ENCODE measurements at places on chromosomes 16 and 17.

DNA sequence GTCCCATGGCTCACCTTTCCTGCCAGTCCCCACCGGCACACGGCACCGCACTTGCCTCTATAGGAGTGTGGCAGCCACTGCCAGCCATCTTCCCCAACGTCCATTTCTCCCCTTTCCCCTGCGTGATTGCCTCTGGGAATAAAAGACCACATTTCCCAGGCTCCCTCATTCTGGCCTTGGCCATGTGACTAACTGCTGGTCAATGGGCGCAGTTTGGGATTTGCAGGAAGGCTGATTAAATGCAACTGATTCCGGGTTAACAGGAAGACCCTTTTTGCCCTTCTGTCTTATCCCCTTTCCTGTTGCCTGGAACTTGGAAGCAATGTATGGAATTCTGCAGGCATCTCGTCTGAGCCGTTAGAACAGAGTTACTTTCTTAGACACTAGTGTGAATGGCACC, 3.0 kb downstream of the BTBD17 start:
- no peak for DNase-seq

- no peak for DNase-seq
These were observed 235.8 kb upstream of the NLRP1 start for GRCh38 chr17:5819921-5820685.

GRCh38 chr17:49951362-49952082, 17.5 kb upstream of the DLX4 start:
- no peak for DNase-seq

GRCh38 chr17:34561328-34561727, 18.1 kb upstream of the TMEM132E start:
- no peak for DNase-seq

GRCh38 chr17:72392056-72393010, 271.5 kb downstream of the SOX9 start:
- no peak for DNase-seq

DNA sequence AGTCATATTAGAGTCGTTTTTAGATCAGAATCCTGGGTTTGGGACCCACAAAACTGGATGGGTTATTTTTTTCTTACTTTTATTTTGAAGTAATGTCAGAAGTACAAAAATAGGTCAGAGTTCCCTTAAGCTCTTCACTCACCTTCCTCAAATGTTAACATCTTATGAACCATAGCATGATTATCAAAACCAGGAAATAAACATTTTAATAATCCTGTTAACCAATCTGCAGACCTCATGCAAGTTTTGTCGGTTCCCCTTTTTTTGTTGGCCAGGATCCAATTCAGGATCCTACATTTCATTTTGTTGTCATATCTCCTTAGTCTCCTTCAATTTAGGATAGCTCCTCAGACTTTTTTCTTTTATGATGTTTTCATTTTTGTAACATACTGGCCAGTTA, 162.0 kb downstream of the CHD9 start:
- no peak for DNase-seq

DNA sequence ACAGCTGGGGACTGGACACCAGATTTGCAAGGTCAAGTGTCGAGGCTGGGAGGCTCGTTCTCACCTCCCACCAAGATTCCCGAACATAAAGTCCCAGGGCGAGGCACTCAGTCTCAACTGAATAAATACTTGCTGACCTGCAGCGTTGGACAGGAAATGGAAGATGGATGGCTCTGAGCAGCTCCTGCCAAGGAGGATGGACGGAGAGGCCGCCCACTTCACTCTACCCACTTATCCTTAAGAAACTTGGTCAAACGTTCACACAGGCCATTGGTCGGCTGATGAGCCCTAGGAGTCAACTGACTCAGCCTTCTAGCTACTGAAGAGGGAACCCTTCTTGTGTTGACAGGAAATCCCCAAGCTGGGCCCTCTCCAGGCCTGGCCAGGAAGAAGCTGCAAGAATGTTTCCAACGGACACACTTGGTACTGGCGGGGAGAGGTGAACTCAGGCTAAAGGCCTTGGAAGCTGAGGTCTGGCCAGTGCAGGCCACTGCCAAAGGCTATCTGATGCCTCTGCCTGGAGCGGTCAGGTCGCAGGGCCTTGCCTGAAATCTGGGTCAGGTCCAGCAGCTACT, 50.0 kb downstream of the VAC14 start:
- no peak for DNase-seq

- no peak for DNase-seq
These were observed 60.3 kb downstream of the GRIN2A start for GRCh38 chr16:10121897-10122425.

DNA sequence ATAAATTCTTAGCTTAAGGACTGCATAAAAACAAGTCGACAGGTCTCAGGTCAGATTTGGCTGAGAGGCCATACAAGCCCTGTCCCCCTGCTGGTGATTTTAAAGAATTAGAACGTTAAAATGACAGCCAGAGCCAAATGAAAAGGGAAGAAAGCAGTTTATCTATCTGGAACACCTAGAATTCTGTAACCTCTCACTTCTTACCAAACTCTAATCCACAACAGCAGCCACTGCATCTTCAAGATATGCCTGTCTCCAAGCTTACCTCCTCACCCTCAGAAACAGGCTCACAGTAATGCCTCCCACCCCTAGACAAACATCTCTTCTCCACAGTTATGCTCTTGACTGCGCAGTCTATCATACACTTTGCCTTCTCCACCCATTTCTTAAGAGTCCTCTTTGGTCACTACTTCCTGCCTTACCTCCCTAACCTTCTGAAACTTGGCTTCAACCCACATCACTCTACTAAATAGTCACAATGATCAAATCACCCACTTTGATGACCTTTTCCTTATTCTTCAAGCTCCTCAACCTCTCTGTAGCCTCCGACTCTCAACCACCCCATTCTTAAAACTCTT, 14.2 kb downstream of the ANKFY1 start:
- no peak for DNase-seq

DNA sequence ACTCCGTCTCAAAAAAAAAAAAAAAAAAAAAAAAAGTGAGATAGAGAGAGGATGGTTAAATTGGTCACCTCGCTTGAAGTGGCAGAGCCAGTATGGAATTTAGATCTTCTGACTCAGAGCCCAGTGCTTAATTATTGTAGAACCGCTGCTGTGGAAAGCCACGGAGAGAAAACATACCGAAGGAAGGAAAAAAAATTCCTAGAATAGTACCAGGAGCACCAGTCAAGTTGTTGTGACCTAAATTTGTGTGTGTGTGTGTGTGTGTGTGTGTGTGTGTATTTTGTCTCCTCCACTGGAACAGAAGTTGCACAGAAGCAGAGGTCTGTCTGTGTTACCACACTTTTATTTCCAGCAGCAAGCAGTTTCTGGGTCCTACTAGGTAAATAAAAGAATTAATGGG, 10.6 kb upstream of the NUP85 start:
- no peak for DNase-seq

DNA sequence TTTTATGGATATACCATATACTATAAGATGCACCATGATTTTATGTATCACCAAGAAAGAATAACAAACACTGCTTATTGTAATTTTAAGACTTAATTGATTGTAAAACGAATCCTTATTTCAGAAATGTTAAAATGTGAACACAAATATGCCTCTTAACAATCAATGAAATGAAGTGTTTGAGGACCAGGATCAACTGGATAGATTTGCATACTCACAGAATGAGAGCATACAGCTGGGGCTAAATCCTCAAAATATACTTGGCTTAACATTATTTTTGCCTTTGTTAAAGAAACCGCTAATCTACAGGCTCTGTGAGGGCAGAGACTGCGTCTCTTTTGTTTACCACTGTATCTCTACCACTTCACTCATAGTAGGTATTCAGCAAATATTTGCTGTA, 93.6 kb downstream of the SPACA3 start:
- no peak for DNase-seq

GRCh38 chr17:66667491-66668030, 167.4 kb upstream of the CACNG5 start:
- peak; percentile 22 for DNase-seq

DNA sequence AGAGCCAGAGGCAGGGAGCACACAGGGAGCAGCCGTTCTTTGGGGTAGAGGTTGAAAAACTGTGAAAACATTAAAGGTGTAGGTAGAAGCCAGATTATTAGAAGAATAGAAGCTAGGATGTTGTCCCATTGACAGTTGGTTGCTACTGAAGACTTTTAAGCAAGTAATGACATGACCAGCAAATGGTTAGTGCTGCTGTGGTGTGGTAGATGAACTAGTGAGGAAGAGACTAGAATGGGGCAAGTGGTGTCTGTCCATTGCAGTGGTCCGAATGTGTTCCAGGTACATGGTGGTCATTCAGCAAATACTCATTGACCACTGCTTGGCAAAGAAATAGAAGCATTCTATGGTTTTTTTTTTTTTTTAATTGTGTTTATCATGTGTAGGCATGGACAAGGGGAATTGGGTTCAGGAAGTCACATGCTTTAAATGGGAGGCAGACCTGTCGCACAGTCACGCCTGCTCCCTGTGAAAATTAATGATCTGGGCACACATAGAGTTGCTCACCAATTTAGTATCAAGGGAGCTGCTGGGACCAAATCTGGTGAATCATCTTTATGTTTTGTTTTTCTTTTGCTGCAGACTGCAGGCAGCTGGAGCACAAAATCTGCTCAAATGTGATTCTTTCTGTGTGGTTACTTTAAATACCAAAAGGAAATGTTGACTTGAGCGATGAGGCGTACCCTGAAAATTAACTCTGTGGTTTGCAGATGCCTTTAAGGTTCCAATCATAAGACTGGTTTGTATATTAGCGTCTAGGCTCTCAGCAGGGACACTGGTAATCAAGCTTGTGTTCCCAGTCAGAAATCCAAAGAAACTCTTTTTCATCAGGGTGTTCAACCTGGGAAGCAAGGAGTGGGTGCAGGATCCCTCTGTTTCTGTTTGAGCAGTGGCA, 30.7 kb downstream of the YPEL2 start:
- no peak for DNase-seq

- DNase-seq: no peak
These were observed 130.8 kb upstream of the EEF2KMT start for GRCh38 chr16:5228369-5228768.

GRCh38 chr16:81686391-81687130, 92.5 kb upstream of the PLCG2 start:
- DNase-seq: no peak

- DNase-seq: no peak
These were observed 878 bp downstream of the TAOK1 start for GRCh38 chr17:29390851-29391631.

- DNase-seq: no peak
These were observed 236.1 kb downstream of the ZNF423 start for GRCh38 chr16:49619811-49620157.

DNA sequence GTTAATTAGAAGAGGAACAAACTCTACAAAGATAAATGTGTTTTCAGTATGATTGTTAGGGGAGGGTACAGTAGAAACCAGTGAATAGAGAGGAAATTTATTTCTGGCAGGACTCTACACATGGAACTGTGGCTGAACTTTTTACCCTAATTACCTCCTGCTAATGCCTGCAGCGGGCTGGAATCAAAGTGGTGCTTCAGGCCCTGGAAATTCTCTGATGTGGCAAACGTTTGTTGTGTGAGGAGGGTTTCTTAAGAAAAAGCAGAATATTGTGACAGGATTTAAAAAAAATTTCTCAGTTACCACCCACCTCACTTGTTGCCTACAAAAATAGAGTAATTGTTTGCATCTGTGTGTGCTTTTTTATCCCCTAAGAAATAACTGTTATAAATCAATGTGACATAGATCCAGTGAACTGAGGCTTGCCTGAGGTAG, 154.5 kb downstream of the BCAS3 start:
- no peak for DNase-seq

DNA sequence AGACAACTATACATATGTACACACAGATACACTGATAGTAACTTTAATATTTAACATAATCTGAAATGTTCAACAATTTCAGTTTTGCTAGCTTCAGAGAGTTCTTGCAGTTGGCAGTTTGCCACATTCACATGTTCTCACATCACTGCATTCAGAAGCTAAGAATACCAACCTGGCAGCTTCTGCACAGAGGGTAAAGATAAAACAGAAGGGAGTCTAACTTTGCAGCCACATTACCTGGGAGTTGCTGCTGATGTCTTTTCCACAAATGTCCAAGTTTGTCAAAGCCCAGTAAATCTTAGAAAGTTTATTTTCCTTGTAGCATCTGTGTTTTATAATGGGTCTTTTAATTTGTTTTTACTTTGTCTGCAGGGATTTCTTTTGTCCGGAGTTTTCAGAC, 332.0 kb downstream of the BCAS3 start:
- DNase-seq: no peak

DNA sequence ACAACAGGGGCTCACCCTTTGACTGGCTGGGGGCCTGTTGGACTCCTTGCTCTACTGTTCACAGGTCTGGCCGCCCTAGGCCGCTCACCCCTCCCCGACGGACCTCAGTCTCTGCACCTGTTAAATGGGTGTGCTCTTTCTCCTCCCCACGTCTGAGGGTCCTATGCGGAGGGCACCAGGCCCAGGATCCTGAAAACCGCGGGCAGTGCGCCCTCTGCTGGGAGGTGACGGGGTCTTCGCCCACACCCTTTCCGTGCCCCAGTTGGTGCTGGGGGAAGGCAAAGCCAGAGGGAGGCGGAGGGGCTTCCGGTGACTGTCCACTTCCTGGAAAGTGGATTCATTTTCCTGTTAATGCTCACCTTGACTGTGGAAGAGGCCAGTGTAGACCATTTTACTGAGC, 1010.9 kb downstream of the KCNJ18 start:
- DNase-seq: no peak

DNA sequence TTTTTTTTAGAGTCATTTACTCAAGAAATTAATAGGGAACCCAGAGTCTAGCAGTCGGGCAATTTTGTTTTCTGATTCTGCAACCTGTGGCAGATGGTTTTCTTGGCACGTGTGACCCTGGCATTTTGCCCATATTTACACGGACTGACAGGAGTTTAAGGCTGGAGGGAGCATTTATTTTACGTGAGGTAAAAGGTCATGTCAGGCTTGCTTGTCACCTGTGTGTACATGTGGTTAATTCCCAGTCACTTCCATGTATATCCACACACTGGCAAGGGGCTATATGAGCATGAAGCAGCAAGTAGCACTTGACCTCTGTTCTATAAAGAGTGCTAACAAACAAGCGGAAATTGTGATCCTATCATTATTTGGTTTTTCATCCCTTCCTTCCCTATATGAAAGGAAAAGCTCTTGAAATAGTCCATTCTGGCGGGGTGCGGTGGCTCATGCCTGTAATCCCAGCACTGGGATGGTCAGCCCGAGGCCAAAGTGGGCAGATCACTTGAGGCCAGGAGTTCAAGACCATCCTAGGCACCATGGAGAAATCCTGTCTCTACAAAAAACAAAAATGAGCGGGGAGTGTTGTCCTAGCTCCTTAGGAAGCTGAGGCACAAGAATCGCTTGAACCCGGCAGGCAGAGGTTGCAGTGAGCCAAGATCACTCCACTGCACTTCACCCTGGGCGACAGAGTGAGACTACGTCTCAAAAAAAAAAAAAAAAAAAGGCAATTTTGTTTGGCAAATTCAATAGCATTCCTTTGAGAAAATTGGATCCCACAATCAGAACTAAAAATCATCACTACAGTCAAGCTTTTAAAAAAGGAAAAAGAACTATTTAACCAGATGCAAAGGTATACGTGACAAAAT, 2.1 kb downstream of the SPAG9 start:
- no peak for DNase-seq

- no peak for DNase-seq
These were observed 1.6 kb downstream of the ZNF598 start for GRCh38 chr16:2008009-2008526.

Measured in stimulated activated CD8-positive, alpha-beta memory T cell treated with anti-CD3 and anti-CD28 coated beads, Interleukin-7, amount 100 ng/mL, for 1 hour (primary cell).